HCT116 (cell line): ENCODE measurements at places on chromosomes 16 and 17. TPM values are rescaled to one million over a fixed set of nuclear protein-coding genes. Genes with fewer than 3 reads are reported as not detected.

The TBC1D3G gene
- total RNA-seq = not detected

The CCL3 gene
- 0.98 TPM for total RNA-seq

- no peak for DNase-seq
These were observed 3.7 kb downstream of the TEPSIN start for GRCh38 chr17:81234940-81235821.

The ABHD15 gene
- total RNA-seq = 8.2 TPM

DNA sequence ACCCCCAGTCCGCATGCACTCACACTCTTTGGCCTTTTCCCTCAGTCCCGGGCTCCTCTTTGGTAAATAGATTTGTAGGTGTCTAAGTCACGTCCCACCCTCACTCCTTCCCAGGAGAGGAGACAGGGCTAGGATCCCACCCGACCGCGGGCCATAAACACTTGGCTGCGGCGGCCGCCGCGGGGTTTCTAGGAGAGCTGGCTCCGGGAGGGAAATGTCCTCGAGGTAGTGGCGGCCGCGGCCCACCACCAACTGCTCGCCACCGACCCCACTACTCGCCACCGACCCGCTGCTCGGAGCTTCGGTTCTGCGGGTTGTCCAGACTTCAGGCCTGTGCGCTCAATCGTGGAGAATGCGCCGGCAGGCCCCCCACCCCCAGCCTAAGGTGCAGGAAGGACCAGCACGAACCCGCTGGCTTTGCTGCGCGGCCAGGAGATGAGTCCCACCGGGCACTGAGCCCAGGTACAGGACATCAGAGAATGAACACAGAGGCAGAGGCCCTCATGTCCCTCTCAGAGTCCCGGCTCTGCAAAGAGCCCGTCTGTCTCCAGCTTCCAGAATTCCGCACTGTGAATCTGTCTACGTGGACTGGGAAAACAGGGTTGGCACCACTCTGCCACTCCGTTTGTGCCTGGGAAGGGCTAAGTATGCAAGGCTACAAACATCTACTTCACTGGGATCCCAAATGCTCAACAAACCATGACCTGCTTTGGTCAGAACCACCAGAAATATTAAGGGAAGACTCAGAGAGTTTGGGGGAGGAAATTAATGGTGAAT lies 2.5 kb downstream of the PRAC2 start:
- DNase-seq = no peak

DNA sequence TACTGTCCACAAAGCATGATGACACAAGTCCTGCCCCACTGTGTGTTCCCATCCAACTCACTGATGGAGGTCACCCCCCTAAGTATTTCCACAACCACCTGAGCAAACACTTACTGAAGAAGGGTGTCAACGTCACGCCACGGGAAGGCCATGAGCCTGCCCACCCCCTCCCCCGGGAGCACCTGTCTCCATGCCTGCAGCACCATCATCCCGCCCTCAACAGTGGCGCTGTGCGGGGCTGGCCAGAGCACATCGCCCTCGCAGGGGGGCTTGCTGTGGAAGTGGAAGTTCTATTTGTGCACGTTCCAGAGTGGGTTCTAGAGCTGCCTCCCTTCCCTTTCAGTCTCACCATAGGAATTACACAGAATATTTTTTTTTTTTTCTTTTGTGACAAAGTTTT lies 4.3 kb upstream of the MBTPS1 start:
- DNase-seq = no peak

- no peak for DNase-seq
These were observed 60.4 kb downstream of the DYNLRB2 start for GRCh38 chr16:80601182-80601581.

GRCh38 chr16:81687131-81687456 lies 92.0 kb upstream of the PLCG2 start:
- DNase-seq = no peak

The MYH13 gene
- total RNA-seq = not detected

GRCh38 chr16:71373073-71373472 lies 14.6 kb downstream of the CALB2 start:
- peak; percentile 21 for DNase-seq

DNA sequence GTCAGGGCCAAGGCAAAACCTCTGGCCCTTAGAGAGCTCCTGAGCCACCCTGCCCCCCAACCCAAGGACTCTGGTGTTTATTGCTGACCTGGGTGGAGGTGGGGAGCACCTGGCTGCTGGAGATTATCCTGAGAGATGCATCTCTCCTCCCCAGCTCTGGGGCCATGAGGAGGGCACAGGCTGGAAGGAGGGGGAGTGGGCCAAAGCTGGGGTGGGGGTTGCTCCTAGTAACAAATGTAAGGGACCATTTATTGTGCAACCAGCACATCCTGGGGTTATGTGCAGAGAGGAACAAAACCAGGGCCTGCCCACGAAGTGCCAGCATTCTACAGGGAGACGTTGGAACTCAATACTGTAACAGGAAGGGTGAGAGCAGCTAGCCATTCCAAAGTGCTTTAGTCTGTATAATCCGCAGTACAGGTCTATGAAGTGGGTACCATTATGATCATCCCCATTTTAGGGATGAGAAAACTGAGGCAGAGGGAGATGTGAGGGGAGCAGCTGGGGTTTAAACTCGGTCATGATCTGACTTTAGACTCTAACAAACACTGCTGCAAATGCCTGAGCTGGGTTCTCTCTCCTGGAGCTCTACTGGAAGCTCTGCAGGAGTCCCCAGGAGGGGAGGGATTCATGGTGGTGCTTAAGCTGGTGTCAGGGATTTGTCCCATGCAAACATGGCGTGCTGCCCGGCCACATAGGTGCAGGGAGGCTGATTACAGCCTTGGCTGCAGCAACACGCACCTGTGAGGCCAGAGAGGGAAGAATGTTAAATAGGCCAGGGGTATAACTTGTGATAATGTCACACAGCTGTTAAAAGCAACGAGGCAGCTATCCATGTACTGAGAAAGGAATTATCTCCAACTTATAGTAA lies 1.4 kb upstream of the RHBDF2 start:
- DNase-seq = no peak

The KDM6B gene
- total RNA-seq = 42.1 TPM

The MSI2 gene
- 137 TPM for total RNA-seq

DNA sequence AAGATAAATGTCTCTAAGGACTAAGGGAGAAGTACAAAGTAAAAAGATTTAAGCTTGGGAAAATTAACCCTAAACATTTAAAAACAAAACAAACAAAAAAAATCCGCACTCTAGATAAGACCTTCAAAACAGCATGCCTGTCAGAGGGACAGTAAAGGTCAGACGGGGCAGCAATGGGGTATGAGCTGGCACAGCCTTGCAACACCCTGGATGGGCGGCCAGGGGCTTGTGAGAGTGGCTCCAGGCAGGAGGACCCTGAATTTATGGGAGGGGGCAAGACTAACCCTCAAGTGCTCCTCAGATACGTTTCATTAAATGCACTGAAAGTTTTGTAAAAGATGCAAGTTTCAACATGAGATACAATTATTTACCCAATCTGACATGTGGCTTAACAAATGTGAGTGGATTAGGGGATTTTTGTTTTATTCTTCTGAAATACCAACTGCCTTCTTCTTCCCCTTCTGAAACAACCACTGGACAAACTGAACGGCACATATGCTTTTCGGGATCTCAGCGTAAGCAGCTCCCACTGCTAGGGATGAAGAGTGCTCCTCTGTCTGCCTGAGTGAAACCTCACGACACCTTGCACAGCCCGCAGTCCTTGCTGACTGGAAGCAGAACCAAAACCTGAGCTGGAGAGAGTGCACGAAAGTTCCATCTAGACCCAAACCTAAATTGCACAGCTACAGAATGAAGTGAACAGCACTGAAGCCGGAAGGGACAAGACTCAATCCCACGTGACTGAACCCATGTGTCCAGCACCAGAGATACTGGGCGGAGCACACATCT lies 128.4 kb downstream of the ANKRD11 start:
- no peak for DNase-seq

DNA sequence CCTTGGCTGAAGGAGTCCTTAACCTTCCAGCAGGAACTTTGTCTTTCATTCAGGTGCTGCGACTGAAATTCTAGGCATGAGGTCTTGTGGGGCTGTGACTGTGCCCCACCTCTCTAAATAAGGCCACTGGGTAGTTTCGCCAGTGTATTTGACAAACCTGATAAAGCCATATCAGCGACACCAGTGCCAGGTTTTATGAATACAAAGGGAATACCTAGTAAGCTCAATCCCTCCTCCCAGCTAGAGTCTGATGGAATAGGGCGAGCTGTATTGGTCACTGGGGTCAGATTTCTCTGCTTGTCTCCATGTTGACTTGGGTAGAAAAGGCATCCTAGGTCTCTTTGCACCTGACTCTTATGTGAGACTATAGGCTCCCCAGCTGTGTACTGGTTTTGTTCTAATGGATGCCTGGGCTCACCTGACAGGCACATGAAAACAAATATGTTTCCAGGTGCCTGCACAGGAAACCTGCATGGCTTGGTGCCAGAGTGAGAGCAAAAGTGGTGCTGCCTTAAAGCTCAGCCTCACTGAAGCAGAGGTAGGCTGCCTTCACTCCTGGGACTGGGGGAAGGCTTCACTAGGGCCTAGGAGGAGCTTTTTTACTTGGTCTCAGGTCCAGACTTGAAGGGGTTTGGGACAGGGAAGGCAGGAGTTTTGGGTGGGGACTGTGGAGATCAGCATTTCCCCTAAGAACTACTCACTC lies 8.3 kb downstream of the SLC7A6 start:
- DNase-seq = no peak

- DNase-seq = no peak
These were observed 23.7 kb downstream of the NUDT7 start for GRCh38 chr16:77745972-77746371.

DNA sequence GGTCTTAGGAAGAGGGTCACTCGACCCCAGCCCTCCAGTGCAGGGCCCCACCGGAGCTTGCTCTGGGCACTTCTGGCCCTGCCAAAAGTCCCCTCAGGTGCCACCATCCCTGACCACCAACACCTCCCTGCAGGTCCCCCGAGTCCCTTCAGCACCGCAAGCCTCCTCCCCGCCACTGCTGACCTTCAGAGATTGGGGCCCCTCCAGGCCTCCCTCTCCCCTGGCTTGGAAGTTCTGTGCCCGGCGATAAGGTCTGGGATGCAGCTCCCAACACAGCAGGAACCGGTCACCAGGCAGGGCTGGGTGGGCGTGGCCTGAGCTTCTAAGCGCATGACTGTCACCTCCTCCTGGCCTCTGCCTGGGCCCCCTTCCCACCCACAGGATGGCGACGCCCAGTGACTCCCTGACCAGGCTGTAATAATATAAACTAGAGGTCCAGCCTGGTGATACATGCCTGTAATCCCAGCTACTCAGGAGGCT lies 11.2 kb downstream of the PIEZO1 start:
- no peak for DNase-seq

DNA sequence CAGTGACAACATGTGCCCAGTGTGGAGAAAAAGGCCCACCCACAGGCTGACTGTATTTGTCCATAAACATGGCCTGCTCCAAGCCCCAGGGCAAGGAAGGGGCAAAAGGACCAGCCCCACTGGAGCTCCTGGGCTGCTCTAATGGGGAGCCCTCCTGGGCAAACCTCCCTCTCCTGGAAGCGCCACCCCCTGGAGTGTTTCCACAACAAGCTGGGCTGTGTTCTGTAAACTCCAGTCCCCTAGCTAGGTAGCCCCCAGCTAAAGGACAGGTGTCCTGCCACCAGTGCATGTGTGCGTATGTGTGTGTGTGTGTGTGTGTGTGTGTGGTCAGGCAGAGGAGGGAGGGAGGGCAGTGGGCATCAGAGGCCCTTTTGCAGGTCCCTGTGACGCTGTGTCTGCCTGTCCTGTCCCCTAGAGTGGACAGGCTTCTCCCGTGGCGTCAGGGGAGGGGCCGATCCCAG lies 11.3 kb upstream of the STAC2 start:
- DNase-seq = no peak

GRCh38 chr16:61792194-61792909 lies 243.9 kb downstream of the CDH8 start:
- no peak for DNase-seq

- DNase-seq = no peak
These were observed 1.3 kb downstream of the HIGD1B start for GRCh38 chr17:44848961-44849489.

DNA sequence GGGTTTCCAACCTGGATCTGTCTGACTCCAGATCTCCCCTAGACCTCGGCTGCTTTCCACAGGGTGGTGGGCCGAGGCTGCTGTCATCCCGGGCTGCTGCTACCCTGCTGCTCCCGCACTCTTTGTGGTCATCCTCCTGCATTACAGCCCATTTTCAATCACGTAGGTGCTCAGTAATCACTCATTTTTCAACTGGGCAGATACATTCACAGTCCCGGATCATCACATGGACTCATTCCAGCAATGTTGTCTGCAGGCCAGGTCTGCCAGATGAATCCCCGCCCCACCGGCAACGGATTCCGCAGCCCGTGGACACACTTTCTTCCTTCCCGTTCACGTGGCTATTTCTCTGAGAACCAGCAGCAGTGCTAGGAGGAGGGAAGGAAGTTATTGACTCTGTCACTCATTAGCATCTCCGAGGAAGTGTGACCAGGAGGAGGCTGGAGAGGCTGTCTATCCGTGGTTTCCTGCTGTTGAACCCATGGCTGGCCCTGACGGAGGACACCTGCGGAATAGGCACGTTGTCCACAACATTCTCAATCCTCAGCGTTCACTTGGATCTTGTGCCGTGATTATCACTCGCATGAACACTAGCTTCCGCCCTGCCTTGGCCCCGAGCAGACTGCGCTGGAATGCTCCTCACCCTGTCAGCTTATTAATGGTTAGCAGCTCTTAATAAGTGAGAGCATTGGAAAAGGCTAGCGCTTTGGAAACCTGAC lies 14.7 kb upstream of the ZCCHC14 start:
- no peak for DNase-seq

DNA sequence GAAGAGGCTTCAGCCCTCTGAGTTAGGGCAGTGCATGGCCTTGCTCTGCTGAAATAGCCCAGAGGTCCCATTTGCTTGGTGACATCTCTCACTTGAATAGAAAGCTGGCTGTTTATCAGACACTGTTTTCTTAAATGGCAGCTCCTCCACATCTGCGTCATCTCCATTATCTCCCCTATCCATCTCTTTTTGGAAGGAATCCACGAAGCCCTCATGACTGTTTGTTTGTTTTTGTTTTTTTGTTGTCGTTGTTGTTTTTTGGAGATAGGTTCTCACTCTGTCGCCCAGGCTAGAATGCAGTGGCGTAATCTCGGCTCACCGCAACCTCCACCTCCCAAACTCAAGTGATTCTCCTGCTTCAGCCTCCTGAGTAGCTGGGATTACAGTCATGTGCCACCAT lies 16.6 kb downstream of the NAA60 start:
- no peak for DNase-seq

DNA sequence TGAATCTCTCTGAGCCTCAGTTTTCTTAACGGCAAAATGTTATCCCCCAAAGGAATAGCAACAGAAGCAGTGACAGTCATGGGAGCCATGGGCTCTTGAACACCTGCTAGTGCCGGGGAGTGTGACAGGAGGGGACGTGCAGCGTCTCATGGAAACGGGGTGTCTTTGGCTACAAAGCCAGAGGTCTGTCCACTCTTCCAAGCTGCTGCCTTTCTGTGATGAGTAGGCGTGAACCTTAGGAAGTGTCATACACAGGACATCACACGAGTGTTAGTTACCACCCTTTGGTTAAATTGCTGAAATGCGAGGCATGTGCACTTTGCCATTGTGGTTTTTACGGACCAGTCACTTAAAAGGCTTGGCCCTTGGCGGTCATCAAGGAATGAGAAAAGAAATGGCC lies 93.4 kb downstream of the IRF8 start:
- no peak for DNase-seq

- DNase-seq = no peak
These were observed 88.1 kb downstream of the GOSR1 start for GRCh38 chr17:30565073-30565935.

The SLFN13 gene
- 0.10 TPM for total RNA-seq

The KRT15 gene
- 37.1 TPM for total RNA-seq

The LUC7L3 gene
- 184 TPM for total RNA-seq

The MEIOC gene
- total RNA-seq = not detected

GRCh38 chr16:55709801-55710200 lies 54.0 kb downstream of the SLC6A2 start:
- no peak for DNase-seq

- DNase-seq = peak; percentile 15
These were observed 44.0 kb upstream of the AKTIP start for GRCh38 chr16:53546988-53547391.

The SLC5A2 gene
- total RNA-seq = 0.10 TPM
